CD4-positive, alpha-beta T cell (primary cell): ENCODE measurements at places on chromosomes 13 and 19. TPM values are rescaled to one million over a fixed set of nuclear protein-coding genes. Genes with fewer than 3 reads are reported as not detected.

The ZMYM5 gene
- total RNA-seq: 32.1 TPM

The C1QTNF9 gene
- not detected for total RNA-seq

The LILRA5 gene
- 1.5 TPM for total RNA-seq

The RFPL4AL1 gene
- not detected for total RNA-seq

The SBK3 gene
- total RNA-seq: not detected

The ZSCAN5C gene
- not detected for total RNA-seq

The FGF21 gene
- total RNA-seq: not detected

The CADM4 gene
- 0.28 TPM for total RNA-seq

The CDK8 gene
- total RNA-seq: 6.7 TPM

The CEACAM3 gene
- total RNA-seq: not detected

The CELF5 gene
- total RNA-seq: 0.36 TPM

The APOE gene
- 4.5 TPM for total RNA-seq

The FFAR2 gene
- total RNA-seq: not detected

The TMEM255B gene
- 1.0 TPM for total RNA-seq

The SKA3 gene
- total RNA-seq: 0.30 TPM
